ENCODE measurements at places on chromosomes 5 and 9.

- no peak for DNase-seq
Observed at GRCh38 chr5:108148715-108149139, 233.2 kb downstream of the FBXL17 start.

DNA sequence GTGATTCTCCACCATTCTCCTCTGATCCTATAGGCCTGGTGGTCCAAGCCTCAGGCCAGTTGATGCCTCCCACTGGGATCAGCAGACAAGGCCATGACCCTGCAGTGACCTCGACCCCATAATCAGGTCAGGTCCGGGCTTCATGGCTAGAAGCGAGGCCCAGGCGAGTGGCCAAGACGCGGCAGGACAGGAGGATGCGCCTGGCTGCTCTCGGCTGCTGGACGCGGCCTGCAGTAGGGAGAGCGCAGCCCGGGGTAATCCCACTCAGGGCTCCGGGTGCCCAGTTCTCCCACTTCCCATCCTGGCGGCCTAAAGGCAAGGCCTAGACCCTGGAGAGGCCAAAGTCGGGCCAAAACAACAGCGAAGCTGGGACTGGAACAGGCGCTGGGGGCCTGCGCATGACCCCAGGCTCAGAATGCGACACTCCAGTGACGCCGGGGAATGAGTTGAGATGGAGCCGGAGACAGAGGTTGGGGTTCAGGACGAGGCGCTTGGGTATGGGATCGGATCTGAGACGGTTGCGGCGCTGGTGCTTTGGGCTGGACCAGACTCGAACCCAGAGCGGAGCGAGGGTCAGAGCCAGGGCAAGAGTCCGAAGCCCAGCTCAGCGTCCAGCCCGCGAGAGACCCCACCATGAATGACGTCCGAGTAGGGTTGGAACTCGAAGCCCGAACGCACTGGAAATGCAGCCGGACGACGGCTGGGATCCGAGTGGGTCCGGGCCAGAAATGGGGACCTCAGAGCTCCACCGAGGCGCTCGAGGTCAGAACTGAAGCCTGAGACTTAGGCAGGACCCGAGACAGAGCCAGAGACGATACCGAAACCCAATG lies 3.2 kb downstream of the LHX6 start:
- no peak for DNase-seq

- DNase-seq: no peak
Observed at GRCh38 chr5:134084022-134084565, 30.4 kb upstream of the TCF7 start.

DNA sequence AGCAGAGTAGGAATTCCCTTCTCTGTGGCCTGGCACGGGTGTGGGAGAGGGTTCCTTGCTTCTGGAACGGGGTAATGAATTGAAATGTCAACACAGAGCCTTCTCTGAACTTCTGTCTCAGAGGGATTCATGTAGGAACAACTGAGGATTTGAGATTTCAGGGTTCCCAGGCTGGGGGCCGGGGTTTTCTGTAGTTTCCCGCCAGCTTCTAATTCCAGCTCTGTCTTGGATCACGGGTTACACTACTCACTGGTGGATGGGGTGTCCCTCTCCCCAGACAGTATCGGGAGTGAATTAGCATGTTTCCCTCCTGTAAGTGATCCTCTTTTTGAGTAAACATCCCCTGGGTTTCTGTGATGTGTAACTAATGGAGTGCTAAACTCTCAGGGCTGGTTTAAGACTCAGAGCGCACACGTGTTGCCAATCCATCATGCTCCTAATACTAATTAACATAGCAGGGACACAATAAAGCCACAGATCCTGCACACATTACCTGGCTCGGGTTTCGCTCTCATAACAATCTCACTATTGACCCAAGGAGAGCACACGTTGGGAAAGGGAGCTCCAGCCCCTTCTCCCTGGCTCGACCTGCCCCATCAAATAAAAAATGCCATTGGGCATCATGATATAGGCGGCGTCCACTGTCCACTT lies 18.1 kb upstream of the DMRT2 start:
- DNase-seq: no peak

DNA sequence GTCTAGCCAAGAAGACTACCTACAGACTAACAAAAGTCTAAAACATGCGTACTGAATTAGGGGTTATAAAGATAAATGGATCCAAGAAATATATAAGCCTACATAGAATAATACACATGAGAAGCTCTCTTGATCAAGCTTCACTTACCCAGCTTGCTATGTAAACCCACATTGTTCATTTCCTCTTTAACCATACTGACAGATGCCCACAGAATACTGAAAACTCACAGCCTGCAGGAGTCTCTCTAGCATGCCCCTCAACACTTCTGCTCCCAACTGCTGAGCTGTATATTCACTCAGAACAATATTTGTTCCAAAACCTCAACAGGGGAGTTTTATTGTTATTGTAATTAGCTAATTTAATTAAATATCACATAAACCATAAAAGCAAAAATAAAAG lies 52.4 kb downstream of the RFX3 start:
- DNase-seq: no peak

DNA sequence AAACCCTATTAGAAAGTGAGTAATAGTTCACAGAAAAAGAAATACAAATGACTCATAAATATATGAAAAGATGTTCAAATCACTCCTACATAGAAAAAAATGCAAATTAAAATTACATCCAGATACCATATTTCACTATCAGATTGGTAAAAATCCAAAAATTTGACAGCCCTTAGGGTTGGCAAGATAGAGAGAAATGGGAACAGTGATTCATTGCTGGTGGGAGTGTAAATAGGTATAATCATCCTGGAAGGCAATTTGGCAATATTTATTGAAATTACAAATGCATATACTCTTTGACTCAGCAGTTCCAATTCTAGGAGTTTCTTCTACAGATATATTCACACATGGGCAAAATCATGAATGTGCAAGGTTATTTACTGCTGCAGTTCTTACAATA lies 273.5 kb downstream of the NR2F1-AS1 start:
- DNase-seq: no peak

- DNase-seq: no peak
Observed at GRCh38 chr5:133196441-133197085, 144.8 kb downstream of the HSPA4 start.

- no peak for DNase-seq
Observed at GRCh38 chr9:129828051-129828450, 4.1 kb upstream of the TOR1A start.

DNA sequence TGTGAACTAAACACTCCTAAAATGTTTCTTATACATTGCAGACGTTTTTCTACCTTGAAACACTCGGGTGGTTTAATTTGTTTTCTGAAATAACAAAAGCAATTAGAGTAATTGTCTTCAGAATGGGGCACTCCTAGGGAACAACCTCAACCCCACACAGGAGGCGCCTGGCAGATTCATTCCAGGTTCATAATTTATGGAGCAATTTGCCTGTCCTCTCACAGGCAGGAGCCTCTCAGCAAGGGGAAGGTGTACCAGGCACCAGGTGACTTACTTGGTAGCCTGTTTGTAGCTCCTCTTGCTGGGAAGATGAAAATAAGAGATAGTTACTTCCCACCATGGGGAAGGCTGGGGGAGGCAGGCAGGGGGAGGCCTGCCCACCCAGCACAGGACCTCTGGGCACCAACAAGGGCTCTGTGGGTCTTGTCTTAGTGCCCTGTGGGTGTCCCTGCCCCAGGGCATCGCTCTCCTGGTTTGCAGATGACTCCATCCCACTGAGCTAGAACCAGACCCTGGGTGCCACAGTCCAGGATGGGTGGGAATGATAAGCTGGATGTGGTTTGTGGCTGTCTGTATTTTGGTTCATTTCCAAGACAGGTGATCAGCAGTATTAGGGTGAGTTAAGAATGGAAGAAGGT lies 144.4 kb downstream of the FSTL4 start:
- DNase-seq: no peak

GRCh38 chr9:9557804-9558334 lies 1054.9 kb downstream of the PTPRD start:
- DNase-seq: no peak

- DNase-seq: peak; percentile 19
Observed at GRCh38 chr5:125198270-125198974, 452.0 kb upstream of the ZNF608 start.

GRCh38 chr9:115627511-115627910 lies 509.6 kb upstream of the TNC start:
- DNase-seq: no peak

- no peak for DNase-seq
Observed at GRCh38 chr5:101782352-101783103, 513.6 kb downstream of the SLCO4C1 start.

DNA sequence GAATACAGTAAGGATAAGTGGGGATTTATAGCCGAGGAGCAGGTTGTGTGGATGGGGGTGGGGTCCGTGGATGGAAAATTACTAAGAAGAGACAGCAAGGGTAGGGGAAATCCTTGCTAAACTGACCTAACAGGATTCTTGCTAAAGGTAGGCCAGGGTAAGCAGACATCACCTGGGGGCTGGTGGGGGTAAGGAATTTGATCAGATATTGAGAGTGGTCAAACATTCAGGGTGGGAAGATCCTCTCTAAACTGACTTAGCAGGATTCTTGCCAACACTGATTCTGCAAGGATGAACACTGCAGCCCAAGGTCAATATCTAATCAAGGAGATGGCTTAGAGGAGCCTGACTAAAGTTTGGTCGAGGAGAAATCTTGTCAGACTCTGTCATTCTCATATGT lies 2.7 kb upstream of the PLGRKT start:
- DNase-seq: no peak

DNA sequence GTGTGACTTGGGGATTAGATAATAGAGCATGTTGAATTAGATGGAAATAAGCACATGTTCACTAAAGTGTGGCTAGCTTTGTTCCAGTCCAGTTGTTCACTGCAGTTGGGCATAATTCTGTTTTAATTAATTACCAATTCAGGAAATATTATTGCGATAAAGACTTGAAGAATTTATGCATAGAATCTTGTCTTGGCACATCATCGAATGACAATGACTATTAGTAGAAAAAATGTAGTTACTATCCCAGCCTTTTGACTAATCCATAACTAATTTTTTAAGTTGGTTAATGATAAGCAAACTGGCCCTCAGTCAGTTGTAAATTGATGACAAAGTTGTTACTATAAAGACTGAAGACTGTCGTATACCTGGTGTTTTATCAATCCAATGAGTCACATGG lies 10.5 kb downstream of the LNPEP start:
- DNase-seq: no peak

DNA sequence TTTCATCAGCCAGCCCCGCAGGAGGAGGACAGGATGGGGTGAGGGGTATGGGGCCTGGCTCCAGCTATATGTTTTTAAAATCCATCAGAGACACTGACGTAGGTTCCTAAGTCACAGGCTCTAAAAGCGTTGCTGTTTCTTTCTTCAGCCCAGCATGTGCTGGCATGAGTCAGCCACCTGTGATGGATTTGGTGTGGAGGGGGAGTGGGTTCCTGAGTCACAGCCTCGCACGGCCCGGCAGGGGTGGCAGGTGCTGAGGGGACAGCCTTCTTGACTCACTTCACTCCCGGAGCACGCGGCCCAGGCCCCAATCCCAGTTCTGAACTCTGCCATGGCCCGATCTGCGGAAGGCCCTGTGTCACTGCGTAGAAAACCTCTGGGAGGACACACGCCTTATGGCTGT lies 38.8 kb upstream of the RPL26L1 start:
- DNase-seq: peak; percentile 69

DNA sequence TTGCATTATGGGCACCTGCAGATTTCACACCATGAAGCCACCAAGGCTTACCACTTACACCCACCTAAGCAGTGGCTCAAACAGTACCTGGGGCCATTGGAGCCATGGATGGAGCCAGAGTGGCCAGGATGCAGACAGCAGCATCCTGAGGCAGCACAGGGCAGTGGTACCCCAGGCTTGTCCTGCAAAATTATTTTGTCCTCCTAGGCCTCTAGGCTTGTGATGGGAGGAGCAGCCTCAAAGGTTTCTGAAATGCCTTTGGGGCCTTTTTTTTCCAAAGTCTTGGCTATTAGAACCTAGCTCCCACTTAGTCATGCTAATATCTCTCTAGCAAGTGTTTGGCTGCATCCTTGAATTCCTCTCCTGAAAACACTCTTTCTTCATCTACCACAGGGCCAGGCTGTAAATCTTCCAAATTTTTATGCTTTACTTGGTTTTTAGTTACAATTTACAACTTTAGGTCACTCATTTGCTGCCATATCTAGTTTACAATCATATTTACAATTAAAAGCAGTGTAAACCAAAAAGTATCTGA lies 15.7 kb downstream of the TMC1 start:
- DNase-seq: no peak

DNA sequence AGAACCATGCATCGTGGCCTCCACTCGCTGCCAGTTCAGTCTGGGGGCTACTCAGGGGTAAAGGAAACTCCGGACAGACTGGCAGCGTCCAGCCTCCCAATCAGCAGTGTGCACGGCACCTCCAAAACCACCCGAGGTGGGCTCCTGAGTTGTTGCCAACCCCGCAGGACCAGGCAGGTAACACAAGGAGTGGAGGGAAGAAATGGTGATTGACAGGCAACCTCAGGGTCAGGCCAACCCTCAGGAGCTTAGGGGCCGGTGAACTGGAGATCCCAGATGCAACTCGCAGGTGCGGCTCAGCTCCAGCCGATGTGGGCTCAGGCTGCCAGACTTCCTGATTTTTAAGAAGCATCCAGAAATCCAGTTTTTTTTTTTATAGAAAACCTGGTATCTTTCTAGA lies 37.3 kb upstream of the AKNA start:
- DNase-seq: no peak

DNA sequence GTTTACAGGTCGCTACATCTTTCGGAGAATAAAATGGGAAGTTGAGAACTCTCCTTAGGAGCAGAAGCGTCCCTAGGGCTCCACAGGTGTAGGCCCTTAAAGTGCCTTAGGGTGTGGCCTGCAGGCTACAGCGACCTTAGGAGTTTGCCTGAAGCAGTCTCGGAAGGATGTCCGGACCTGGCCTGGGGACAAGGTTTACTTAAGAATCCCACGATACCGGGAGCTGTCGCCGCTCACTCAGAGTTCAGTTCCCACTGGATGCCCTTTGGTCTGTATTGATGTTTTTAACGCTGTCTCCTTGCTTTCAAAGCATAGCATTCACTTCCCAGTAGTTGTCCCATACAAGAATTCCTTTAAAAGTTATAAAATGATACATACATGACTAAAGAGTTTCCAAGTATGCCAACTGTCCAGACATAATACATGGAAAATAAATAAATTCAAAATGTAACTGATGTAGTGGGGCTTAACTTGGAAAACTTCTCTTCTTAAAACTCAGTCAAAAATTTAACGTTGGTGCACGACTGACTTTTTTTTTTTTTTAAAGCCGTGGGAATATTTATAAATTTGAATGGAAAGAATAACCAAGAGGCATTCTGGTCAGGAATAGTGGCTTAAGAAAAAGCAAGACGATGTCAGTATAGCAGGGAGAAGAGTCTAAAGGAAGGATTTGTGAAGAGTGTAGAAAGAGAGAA lies 848 bp downstream of the RAD50 start:
- no peak for DNase-seq

GRCh38 chr9:128550770-128551656 lies 1.4 kb upstream of the SPTAN1 start:
- DNase-seq: no peak
